Activated CD4-positive, alpha-beta T cell treated with anti-CD3 and anti-CD28 coated beads for 36 hours (primary cell): ENCODE measurements at places on chromosomes 7 and 10.

- peak; percentile 80 for DNase-seq
These were observed 8.4 kb upstream of the LFNG start for GRCh38 chr7:2510909-2511768.

GRCh38 chr7:158494643-158495042 lies 93.0 kb downstream of the PTPRN2 start:
- DNase-seq, result no peak

- DNase-seq, result no peak
These were observed 72.7 kb upstream of the PALS2 start for GRCh38 chr7:24500599-24500998.

GRCh38 chr7:82472966-82473365 lies 29.4 kb upstream of the CACNA2D1 start:
- DNase-seq, result no peak

DNA sequence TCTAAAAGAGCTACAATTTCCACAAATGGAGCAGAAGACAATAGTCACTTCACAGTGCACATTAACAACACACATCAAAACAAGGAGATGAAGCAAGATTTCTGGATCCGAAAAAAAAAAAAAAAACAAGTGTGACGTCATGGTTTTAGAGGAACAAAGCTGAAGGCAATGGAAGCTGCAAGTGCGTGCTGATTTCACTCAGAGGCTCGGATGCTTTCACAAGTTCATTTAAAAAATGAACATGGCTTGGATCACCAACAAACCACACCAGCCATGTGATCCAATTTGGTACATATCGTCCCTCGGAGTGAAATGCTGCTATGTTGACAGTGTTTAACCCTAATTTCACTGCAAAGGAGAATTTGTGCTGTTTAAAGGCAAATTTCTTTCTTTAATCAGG lies 337.0 kb upstream of the PRKCQ start:
- DNase-seq, result no peak

DNA sequence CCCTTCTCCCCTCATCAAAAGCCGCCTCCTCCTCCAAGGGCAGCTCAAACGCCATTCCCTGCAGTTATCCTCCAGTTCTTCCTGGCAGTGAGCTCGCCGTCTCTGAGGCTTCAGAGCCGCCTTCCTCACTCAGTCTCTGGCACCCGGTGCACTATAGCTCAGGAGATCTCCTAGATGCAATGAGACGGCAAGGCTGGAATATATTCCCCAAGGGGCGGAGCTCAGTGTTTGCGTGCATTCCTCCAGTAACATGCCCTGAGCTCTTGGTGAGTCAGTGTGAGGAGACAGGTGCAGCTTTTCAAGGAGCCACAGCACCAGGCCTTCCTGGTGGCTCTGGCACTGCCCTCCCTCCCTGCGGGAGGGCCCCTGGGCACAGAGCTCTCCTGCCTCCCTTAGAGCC lies 512.6 kb upstream of the FOXK1 start:
- no peak for DNase-seq

DNA sequence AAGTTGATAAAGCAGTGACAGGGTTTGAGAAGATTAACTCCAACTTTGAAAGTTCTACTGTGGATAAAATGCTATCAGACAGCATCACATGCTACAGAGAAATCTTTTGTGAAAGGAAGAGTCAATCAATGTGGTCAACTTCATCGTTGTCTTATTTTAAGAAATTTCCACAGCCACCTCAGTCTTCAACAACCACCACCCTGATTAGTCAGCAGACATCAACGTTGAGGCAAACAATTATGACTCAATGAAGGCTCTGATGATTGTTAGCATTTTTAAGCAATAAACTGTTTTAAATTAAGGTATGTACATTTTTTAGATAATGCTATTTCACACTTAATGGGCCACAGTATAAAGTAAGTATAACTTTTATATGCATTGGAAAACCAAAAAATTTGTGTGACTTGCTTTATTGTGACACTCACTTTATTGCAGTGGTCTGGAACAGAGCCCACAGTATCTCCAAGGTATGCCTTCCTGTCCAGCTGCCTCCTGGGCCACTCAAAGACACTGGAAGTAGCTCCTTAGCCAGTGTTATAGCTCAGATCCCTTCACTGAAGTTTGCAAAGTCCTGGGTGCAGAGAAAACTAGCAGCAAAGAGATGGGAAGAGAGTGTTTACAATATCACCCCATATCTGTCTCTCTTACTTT lies 293.1 kb downstream of the ARHGAP12 start:
- no peak for DNase-seq

DNA sequence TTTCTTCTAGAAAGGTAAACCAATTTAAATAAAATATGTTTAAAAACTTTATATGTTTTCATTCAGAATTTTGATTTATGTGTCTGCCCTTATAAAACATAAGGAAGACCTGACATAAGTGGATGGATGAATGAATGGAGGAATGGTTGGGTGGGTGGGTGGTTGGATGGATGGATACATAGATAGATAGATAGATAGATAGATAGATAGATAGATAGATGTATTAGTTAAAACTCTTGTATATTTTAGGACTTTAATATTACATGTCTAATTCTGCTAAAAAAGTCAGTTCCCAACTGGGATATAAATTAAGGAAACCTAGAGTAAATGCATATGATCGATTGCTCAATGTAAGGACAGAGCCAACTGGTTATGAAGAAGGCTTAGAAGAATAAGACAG lies 156.3 kb upstream of the WNT16 start:
- no peak for DNase-seq

- DNase-seq, result no peak
These were observed 63.5 kb upstream of the ZRANB1 start for GRCh38 chr10:124878457-124878739.

GRCh38 chr10:95346715-95347401 lies 56.1 kb upstream of the PDLIM1 start:
- no peak for DNase-seq

- peak; percentile 27 for DNase-seq
These were observed 2.0 kb downstream of the ANKRD2 start for GRCh38 chr10:97574374-97575126.

DNA sequence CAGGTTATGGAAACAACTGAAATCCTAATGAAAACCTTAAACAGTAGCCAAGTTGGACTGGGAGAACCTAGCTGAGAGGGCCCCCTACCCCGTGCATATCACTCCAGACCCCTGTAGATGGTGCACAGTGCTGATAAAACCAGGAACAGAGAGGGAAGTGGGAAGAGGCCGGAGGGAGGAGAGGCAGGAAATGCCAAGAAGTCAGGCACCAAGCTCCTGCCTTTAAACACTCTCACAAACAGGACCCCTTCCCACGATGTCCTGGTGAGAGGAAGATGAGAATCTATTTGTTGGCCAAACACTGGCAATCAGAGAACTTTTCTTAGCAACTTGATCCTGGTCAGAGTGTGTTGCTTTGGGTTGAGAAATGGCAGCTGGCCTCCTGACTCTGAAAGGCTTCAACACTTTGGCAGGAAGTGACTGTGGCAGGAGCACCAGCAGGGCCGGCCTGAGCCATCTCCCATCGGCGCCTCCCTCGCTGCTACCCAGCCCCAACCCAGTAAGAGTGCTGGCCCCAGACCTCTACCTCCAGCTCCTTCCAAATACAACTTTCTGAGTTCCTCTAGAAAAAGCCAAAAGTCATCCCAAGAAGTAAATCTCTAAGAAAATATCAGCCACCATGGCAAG lies 39.5 kb downstream of the GSDME start:
- DNase-seq, result no peak

DNA sequence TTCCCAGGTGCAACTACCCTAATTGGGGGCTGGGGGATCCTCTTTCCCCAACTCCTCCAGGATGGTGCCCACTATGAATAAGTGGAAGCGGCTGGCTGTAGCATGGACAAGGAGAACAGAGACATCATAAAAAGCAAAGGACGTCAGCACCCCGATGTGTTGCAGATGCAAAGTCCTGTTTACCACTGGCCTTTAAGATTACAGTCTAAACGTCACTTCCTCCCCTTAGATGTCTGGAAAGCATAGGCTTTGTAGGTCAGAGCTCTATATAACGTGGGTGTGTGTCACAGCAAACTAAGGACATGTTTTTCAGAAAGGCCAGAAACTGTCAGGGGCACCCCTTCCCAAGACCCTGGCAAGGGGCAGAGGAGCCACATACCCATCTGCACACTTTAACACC lies 7.9 kb downstream of the COBL start:
- DNase-seq, result no peak

DNA sequence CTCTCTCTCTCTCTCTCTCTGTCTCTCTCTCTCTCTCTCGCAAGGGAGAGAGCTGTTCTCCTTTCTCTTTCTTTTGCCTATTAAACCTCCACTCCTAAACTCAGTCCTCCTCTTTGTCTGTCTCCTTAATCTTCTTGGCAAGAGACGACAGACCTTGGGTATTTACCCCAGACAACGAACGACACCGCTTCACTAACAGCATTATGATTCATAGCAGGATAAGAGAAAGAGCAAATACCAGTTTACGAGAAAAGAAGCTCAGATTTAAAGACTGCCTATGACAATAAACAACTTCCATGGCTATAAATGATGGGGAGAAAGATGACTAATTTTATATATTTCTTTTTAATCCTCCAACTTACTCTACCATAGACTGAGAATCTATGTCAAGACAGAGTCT lies 1396.5 kb upstream of the CELF2 start:
- no peak for DNase-seq

DNA sequence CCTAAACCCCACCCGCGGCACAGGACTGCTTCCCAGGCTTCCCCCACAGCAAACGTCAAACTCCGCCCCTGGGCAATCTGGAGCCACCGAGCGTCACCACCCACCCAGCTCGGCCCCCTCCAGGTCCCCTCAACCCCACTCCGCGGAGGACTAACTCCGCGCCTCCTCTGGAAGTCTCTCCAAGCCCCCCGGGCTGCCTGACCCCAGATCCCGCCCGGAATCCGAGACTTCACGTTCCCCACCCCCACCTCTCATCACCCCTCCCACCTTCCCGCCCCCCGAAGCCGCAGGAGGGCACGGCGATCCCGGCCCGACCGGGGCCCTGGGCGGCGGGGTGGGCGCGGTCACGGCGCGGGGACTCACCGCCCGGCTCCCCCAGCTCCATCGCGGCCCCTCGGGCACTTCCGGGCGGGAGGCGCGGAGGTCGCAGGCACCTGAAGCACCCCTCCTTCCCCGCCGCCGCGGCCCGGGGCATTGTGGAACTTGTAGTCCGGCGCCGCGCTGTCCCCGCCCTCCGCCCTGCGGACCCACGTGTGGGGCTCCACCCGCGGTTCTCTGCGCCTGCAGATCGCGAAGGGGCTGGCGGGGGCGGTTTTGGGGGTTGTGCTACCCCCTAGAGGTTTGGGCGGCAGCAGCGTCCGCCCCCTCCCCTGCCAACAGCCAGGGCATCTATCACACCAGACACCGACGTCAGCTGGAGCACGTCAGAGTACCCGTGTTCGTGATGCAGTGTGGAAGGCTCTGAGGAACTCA lies at the start of gene TMUB1:
TMUB1 (minus strand) TSS at position 423 of the 753 bp plus-strand sequence. CDS start 930 bp downstream, outside the sequence.
- DNase-seq, result peak; percentile 90

DNA sequence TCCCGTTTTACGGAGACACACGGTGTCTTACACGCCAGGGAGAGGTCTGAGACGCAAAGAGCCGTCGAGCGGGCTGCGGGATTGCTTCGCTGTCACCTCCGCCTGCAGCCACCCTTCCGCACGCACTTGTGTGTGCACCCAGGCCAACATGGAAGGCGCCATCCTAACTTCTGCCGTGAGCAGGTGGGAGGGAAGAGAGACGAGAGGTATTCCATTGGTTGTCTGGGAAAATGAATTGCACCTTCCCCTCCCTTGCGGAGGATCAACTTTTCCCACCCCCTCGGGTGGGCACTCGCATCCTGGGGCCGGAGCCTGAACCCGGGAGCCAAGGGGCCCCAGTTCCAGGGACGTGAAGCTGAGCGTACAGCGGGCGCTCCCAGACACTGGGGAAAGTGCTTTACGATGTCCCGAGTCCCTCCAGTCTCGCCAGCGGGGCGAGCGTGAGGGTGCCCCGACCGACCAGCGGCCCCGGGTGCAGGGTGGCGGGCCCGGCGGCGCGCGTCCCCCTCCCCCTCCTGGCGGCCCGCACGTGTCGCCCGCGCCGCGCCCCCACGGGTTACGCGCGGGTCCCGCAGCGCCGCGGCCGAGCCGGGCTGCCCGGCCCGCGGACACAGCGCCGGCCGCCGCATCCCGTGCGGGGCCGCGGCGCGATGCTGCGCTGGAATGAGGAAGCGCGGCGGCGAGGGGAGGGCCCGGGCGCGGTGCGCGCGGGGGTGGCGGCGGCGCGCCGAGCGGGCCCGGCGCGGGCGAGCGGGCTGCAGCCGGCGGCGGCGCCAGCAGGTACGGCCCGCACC lies 984 bp upstream of the IKZF1 start:
- peak; percentile 48 for DNase-seq

GRCh38 chr7:135509589-135509838 lies 388 bp downstream of the CNOT4 start:
- no peak for DNase-seq

GRCh38 chr7:29866490-29866930 lies 60.2 kb downstream of the WIPF3 start:
- no peak for DNase-seq

GRCh38 chr10:96665306-96665705 lies 55.0 kb downstream of the PIK3AP1 start:
- no peak for DNase-seq

DNA sequence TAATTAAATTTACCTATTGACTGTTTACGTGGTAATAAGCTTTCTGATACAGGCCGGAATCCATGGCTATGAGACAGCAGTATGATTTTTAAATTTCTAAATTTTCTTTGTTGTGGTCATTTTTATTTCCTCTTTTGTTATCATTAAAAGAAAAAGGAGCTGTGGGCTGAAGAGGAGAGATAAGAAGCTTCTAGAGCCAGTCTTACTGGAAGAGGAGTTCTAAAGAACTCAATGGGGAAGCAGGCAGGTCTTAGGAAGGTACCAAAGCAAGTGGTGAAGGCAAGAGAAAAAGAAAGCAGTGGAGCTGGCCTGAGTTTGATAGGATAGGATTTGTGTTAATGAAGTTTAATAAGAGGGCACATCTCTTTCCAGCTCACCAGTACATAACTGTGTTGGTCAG lies 1187.8 kb downstream of the CNTNAP2 start:
- DNase-seq, result no peak

DNA sequence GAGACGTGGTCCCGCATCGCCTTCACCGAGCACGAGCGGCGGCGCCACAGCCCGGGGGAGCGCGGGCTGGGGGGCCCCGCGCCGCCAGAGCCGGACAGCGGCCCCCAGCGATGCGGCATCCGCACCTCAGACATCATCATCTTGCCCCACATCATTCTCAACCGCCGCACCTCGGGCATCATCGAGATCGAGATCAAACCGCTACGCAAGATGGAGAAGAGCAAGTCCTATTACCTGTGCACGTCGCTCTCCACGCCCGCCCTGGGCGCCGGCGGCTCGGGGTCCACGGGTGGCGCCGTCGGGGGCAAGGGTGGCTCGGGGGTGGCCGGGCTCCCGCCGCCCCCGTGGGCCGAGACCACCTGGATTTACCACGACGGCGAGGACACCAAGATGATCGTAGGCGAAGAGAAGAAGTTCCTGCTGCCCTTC lies 737 bp downstream of the CNNM2 start:
- DNase-seq, result peak; percentile 63

- no peak for DNase-seq
These were observed 40.5 kb downstream of the LYZL1 start for GRCh38 chr10:29329420-29329819.

GRCh38 chr7:116984917-116985316 lies 31.6 kb downstream of the ST7 start:
- no peak for DNase-seq
